ENCODE measurements at places on chromosomes 13 and 19.

- DNase-seq, result no peak
Measured at GRCh38 chr19:36150586-36150985, 1.7 kb downstream of the COX7A1 start.

- no peak for DNase-seq
Measured at GRCh38 chr19:10747271-10747670, 29.4 kb downstream of the DNM2 start.

DNA sequence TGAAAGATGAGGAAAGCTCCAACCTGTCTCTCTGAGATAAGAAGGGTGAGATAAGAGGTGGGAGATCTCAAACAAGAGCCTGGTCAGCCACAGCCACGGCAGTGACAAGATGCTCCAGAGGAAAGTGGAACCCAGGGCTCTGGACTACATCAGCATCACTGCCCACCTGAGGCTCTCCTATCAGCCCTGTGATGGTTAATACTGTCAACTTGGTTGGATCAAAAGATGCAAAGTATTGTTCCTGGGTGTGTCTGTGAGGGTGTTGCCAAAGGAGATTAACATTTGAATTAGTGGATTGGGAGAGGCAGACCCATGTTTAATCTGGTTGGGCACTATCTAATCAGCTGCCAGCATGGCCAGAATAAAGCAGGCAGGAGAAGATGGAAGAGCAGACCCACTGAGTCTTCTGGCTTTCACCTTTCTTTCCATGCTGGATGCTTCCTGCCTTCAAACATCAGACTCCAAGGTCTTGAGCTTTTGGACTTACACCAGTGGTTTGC lies 476.6 kb upstream of the NBEA start:
- no peak for DNase-seq

- no peak for DNase-seq
Measured at GRCh38 chr19:15107061-15108010, at the start of gene SYDE1. TSS of gene SYDE1 (plus strand) at chr19:15107401. CDS start at chr19:15107434, 33 bp downstream.

DNA sequence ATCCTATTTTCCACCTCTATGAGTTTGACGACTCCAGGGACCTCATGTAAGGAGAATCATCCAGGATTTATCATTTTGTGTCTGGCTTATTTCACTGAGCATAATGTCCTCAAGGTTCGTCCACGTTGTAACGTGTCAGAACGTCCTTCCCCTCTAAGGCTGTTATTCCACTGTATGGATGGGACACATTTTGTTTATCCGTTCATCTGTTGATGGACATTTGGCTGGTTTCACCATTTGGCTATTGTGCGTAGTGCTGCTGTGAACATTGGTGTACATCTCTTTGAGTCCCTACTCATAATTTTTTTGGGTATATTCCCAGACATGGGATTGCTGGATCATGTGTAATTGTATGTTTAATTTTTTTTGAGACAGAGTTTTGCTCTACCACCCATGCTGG lies 21.5 kb downstream of the CRTC1 start:
- peak; percentile 65 for DNase-seq

GRCh38 chr13:41291246-41291645 lies 19.8 kb upstream of the NAA16 start:
- no peak for DNase-seq

Measured in NCI-H446 treated with DMSO at 0.1 percent for 48 hours (cell line).